ENCODE measurements at places on chromosomes 11 and 22.
A peak's percentile ranks its signal among the peaks of the same experiment; 100 is the strongest.

DNA sequence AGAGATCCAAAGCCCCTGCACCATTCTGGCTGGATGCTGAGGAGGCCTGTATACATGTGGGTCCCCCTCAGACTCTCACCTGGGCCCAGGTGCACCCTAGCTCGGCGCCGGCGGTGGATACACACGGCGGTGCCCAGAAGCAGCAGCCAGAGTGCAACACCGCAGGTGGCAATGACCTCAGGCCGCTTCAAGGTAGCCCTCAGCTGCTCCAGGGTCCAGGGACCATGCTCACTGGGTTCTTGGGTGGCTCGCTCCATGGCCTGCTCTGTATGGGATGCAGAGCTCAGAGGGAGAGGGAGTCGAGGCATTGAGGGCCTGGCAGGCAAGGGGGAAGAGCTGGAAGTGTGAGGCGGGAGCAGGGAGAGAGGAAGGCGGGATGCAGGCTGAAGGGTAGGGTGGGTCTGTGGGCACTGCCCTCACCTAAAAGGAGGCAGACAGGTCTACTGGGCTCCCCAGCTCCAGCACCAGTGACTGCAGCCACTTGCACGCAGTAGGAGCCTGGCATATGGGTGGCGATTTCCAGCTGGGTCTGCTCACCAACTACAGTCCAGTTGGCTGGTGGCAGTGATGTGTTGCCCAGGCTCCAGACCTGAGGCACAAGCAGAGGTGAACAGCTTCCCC, 3.8 kb downstream of the ROBO4 start:
- no peak for DNase-seq

- DNase-seq = no peak
Observed at GRCh38 chr22:27391092-27391770, 410.3 kb downstream of the MN1 start.

- peak; percentile 37 for DNase-seq
Observed at GRCh38 chr11:33868647-33869461, 23.0 kb downstream of the LMO2 start.

DNA sequence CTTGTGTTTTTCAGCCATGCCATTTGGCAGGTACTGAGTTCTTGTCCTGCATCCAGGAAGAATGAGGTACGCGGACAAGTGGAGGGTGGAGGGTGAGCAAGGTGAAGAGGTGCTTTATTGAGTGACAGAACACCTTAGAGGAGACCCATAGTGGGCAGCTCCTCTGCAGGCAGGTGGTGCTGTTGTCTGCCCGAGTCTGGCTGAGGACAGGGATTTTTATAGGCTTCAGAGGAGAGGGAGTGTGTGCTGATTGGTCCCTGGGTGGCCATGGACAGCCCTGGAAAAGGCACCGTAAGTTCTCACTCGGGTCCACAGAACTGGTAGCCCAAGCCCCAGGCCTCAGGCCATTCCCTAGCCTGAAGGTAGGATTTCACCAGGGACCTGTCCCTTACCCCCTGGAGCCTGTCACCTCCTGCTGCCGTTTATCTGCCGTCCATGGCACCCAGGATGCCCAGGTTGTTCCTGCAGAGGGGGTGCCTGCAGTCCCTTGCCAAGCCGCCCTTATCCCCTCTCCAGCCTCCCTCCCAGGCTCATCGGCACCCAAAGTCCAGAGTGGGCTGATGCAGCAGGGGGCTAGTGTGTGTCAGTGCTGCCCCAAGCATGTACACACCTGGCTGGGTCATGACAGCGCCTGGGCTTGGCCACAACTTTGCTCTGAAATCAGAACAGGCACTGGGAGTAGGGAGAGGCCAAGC, 213.6 kb downstream of the LRRC4C start:
- DNase-seq = no peak

DNA sequence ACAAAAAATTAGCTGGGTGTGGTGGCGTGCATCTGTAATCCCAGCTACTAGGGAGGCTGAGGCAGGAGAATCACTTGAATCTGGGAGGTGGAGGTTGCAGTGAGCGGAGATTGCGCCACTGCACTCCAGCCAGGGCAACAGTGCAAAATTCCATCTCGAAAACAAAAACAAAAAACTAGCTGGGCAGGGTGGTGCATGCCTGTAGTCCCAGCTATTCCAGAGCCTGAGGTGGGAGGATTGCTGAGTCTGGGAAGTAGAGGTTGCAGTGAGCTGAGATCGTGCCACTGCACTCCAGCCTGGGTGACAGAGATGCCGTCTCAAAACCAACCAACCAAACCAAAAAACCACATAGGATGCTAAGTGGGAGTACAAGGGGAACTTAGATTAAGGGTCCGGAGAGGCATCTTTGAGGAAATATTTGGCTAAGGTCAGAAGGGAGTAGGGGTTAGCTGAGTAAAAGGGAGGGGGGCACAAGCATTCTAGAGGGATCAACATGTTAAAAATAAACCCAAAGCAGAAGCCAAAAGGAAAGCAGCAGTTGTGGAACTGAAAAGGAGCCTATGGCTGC, 10.2 kb downstream of the PHF5A start:
- no peak for DNase-seq

GRCh38 chr22:44544816-44545433, 46.9 kb upstream of the RTL6 start:
- no peak for DNase-seq

- DNase-seq = no peak
Observed at GRCh38 chr11:12671370-12671769, 2.9 kb upstream of the TEAD1 start.

DNA sequence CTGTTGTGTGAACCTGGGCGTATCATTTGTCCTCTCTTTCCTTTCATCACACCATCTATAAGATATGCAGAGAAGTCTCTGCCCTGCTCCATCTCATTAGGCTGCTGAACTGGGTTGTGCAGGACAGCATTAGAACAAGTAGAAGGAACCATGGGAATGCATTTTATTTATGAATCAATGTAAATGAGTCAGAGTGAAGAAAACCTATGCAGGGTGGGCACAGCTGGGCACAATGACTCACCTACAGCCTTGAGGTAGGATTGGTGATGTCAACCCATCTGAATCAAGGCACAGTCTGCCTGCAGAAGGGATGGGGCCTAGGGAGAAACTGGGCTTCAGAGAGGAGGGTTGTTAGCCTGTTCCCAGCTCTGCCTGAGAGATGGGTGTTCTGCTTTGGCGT, 123.4 kb downstream of the CSNK2A3 start:
- DNase-seq = no peak

- peak; percentile 79 for DNase-seq
Observed at GRCh38 chr11:59849129-59849528, 3.8 kb upstream of the CBLIF start.

DNA sequence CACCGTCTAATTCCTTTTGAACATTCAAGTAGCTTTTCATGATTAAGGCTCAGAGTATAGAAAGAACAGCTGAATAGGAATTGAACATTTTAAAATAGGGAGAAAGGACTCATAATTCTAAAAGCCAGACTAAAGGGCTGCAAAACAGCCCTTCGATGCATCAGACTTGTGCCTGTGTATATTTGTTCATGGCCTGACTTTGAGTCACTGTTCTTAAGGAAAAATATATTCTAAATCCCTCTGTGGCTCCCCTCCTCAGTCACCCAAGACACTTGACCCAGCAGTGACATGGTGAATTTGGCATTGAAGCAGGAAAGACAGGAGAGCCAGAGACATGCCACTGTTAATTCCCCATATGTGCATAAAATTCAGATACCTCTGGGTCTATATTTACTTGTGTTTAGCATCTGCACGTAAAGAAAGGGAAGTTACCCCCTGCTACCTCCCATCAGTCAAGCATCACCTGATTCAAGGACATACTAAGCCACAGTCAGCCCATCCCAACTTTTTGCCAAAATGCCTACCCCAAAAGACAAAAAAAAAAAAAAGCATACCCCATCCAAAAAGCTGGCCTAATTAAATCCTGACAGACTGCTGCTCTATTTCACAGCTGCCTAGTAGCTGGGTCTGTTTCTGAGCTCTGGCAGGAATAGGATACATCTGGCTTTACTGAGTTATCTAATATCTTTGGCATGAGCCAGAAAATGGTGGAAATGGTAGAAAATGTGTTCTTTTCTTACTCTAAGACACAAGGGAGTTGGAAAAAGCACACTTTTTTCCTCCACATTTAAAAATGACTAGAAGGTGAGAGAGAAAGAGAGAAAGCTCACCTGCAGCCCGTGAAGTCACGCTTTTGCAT, 93.5 kb downstream of the COMMD9 start:
- no peak for DNase-seq

DNA sequence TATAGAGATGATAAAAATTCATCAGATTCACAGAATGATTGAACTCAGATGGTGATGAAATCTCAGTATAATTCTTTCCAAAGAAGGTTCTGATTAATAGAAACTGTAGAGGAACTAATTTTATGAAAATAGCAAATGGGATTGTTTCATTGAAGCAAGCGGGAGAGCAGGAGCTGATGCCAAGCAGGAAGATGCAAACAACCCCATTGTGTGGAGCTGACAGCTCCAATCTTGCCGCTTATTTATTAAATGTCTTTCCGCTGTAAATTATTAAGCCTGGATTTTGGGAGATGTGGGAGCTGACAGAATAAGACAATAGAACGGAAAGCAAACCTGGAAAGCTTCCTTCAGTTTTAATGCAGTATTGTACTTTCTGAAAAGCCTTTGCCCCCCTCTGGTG, 6.0 kb upstream of the TMEM218 start:
- DNase-seq = no peak

GRCh38 chr11:111367411-111368284, 11.4 kb downstream of the POU2AF1 start:
- no peak for DNase-seq

- peak; percentile 53 for DNase-seq
Observed at GRCh38 chr22:30246814-30247376, 336 bp upstream of the LIF start.

- DNase-seq = no peak
Observed at GRCh38 chr22:40004836-40005235, 10.1 kb downstream of the FAM83F start.

- no peak for DNase-seq
Observed at GRCh38 chr11:19861171-19861570, 148.5 kb downstream of the NAV2 start.

GRCh38 chr22:44731357-44731970, 20.9 kb upstream of the ARHGAP8 start:
- no peak for DNase-seq

DNA sequence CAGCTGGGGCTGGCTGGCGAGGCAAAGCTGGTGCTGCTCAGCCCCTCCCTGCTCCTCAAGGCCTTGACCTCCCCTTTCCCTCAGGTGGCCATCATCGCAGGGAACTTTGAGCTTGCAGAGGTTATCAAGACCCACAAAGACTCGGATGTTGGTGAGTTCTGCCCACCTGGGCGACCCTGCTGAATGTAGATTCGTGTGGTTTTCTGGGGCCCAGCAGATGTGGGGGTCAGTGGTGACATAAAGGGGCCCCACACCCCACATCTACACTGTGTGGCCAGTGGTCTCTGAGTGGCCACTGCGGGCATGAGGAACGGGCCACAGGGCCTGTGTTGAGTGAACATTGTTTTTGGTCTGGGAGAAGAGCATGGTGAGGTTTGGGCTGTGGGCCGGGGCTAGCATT, 11.9 kb downstream of the SHANK3 start:
- no peak for DNase-seq

- no peak for DNase-seq
Observed at GRCh38 chr11:73795925-73796632, 8.4 kb downstream of the MRPL48 start.

DNA sequence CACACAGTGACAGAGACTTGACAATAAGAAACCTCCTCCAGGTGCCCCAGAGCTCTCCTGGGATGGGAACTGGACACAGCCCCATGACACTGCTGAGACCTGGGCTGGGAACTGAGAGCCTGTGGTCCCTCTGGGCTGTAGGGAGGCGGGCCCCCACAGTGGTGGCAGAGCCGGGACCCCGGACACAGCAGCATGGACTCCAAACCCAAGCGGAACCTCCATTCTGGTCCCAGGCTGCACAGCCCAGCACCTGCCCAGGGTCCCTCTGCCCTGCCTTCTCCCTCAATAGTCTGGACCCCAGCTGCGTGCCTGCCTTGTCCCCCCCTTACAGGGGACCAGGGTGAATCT, 8.4 kb upstream of the APOBEC3H start:
- no peak for DNase-seq

DNA sequence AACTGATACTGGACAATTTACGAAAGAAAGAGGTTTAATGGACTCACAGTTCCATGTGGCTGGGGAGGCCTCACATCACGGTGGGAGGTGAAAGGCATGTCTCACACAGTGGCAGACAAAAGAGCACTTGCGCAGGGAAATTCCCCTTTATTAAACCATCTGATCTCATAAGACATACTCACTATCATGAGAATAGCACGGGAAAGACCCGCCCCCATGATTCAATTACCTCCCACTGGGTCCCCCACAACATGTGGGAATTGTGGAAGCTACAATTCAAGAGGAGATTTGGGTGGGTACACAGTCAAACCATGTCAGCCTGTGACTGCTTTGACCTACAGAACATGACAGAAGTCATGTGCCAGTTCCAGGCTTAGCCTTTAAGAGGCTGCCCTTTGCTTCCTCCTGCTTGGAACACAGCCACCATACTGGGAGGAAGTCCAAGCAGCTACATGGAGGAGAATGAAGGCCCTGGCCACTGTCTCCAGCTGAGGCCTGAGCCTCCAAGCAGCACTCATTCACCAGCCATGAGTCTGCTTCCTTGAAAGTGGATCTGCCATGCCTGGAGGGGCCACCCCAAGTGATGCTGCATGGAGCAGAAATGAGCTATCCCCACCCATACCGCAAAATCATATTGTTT, 10.9 kb upstream of the GAL start:
- peak; percentile 26 for DNase-seq

- DNase-seq = no peak
Observed at GRCh38 chr11:86464509-86465221, 90.0 kb downstream of the CCDC81 start.

GRCh38 chr22:32478994-32479393, 4.4 kb downstream of the FBXO7 start:
- DNase-seq = no peak

GRCh38 chr11:61134801-61135257, 26.4 kb downstream of the VPS37C start:
- no peak for DNase-seq

DNA sequence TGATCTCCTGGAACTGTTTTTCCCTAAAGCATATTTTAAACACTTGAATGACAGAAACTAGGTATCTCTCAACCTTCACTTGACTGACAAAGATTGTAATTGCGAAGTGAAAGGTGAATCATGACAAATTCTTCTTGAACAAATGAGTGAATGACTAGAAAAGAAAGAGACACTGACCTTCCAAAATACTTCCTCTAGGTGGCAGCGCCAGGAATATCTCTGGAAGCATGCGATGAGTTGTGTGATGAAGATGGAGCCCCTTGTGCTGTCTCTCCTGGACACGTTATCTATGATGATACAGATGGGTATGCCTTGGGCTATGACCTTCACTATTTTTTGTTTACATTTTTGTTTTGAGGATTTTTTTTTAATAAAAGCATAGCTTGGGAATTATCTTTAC, 7.0 kb upstream of the CASP12 start:
- no peak for DNase-seq

- DNase-seq = no peak
Observed at GRCh38 chr11:2513441-2513840, 68.6 kb downstream of the KCNQ1 start.

DNA sequence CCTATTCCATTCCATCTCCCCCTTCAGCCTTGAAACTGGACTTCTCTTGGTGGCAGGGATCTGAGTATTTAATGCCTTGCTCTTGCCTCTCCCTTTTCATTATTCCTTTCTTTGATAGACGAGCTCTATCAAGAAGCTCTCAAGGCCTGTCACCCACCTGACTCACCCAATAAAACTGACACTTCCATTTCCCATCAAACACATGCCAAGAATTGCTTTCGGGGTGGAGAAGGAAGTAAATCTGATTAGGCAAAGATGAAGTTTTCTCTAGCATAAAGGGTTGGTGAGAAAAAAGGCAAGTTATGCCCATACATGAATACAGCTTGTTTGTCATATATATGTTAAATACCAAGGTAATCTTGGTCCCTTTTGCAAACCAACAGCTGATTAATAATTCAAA, 34.9 kb upstream of the MYEOV start:
- DNase-seq = no peak

All from inflammatory macrophage treated with lipopolysaccharide for 4 hours (primary cell).